IMR-90 (cell line): ENCODE measurements at places on chromosomes 7 and 10. TPM values are rescaled to one million over a fixed set of nuclear protein-coding genes. Genes with fewer than 3 reads are reported as not detected.

DNA sequence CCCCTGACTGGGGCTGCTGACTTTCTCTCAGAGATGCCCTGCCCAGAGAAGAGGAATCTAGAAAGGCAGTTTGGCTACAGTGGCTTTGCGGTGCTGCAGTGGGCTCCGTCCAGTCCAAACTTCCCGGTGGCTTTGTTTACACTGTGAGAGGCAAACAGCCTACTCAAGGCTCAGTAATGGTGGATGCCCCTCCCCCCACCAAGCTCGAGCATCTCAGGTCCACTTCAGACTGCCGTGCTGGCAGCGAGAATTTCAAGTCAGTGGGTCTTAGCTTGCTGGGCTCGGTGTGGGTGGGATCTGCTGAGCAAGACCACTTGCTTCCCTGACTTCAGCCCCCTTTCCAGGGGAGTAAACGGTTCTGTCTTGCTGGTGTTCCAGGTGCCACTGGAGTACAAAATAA is 734.5 kb upstream of the LRRN3 start:
- no peak for DNase-seq

GRCh38 chr10:119421891-119422681 is 120.4 kb downstream of the RGS10 start:
- peak; percentile 57 for DNase-seq

Gene GPRIN2
- total RNA-seq: under 0.01 TPM in 1 of 2 replicates, not detected in the other

DNA sequence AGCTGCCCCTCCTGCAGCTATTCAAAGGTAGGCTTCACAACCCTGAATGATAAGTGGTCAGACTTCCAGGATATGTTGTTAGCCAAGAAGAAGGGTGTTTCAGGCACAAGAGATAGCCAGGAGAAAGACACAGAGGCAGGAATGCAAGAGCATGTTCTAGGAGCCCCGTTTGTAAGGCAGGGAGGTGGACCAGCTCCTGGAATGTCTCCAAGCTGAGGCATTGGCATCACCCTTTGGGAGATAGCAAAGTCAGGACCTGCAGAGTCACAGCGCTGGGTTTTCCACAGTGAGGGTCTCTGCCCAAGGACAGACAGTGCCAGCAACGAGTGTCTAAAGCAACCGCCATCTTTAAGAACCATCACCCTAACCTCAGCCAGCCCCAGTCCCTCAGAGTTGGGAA is 484.5 kb upstream of the ZMIZ1 start:
- DNase-seq: no peak

GRCh38 chr10:53675177-53675576 is 902.6 kb upstream of the MBL2 start:
- DNase-seq: no peak

Gene HKDC1
- total RNA-seq: under 0.01 TPM in 1 of 2 replicates, not detected in the other

DNA sequence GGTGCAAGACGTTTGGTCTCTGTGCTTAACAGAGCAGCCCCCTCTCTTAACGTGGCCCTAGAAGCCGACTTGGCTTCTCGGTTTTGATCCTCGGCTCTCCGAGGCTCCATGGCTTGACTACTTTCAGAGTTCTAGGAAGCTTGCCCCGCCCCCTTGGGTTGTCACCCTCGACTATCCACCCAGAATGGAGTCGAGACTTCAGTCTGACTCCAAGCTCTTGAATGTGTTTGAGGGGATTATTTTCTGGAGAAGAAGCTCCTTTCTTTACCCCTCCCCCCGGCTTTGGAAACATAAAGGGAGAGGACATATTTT is 448 bp downstream of the SEC24C start:
- peak; percentile 58 for DNase-seq

DNA sequence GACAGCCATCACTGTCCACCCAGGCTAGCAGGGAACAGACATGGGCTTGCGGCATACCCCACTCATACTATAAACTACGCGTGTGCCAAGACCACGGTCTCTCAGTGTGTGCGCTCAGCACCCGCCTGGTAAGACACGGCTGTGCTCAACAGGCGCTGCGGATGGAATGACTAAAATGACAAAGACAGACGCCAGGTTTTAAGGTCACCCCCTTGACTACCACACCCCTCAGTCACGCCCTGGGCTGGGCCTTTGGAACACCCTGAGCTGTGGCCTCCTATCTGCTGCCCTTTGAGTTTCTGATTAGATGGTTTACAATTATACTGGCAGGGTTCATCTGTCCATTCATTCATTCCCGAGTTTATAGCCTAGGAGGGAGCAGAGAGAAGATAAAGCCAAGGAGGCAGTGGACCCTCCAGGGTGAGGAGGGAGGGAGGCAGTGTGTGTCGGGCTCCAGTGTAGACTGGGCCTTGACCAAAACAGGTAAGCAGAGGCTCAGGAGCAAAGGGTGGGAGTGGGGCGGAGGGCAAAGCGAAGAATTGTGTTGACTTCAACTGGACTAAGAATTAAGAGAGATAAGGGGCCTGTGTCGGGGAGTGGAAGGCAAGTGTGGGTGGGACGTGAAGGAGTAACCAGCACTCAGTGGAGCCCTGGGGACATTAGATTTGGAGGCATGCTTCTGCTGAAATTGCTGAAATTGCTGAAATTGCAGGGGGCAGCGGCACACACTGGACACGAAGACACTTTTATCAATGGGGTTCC is 35.0 kb downstream of the TNS3 start:
- DNase-seq: no peak

- DNase-seq: peak; percentile 70
Measured at GRCh38 chr10:110774069-110775019, 97.4 kb upstream of the PDCD4 start.

- no peak for DNase-seq
Measured at GRCh38 chr7:120933475-120933874, 17.1 kb upstream of the ING3 start.

GRCh38 chr10:14502431-14502830 is 171.7 kb upstream of the FRMD4A start:
- DNase-seq: peak; percentile 44

Gene DPP6
- not detected in 2 replicates for total RNA-seq

DNA sequence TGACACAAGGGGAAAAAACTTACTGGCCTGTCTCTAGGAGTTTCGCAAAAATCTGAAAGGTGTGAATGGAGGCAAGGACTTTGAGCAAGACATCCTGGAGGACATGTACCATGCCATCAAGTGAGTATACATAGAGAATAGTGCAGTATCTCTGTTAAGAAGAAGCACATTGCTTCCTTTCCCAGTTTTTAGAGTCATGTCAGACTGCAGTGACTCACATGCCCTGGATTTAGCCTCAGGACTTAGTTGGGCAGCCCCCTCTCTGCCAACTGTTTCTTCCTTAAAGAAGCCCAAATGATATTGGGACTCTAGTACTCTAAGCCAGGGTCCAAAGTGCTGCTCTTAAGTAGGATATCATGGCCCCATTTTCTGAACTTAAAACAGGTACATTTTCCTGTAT is 28.1 kb upstream of the NFKB2 start:
- no peak for DNase-seq

GRCh38 chr10:5433182-5433581 is 20.8 kb downstream of the NET1 start:
- no peak for DNase-seq

DNA sequence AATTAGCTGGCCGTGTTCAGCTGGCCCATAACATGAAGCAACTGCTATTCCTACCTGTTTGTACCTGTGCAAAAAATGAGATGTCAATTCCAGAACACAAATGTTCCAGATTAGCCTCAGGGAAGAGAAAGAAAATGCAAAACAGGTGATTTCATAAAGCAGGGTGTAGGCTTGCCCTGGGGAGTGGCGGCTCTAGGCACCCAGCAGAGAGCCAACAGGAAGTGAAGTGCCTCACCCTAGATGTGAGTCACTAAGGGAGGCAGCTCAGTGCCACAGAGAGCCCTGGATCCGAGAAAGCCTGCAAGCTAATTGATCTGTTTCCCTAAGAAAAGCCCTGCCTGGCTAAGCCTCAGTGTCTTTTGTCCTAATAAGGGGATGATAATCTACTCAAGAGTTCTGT is 240.0 kb downstream of the ARHGAP21 start:
- DNase-seq: peak; percentile 28

Gene SEMA3D
- 10.8 and 13.6 TPM in 2 replicates for total RNA-seq

- DNase-seq: no peak
Measured at GRCh38 chr7:147071536-147071935, 954.9 kb downstream of the CNTNAP2 start.

DNA sequence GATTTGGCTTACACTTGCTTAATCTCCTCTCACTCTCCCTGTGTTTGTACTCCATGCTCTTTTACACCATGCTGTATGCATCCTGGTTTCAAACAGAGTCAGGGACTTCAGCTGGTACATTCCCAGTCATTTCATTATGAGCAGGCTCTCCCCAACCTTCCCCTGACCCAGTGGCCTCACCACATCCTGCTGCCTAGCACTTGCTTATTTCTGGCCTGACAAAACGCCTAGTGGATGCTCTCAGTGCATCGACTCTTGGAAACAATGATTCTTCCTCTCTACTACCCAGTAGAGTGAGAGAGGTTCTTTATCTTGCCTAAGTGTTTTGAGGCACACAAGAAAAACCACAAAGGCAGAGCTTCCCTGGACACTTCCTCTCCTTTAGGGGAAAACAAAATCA is 63.4 kb downstream of the CAV1 start:
- peak; percentile 82 for DNase-seq

Gene CNPY1
- not detected in 2 replicates for total RNA-seq

Gene CASTOR2
- 5.2 and 6.1 TPM in 2 replicates for total RNA-seq

Gene NUTM2E
- total RNA-seq: not detected in 2 replicates

Gene ANKRD2
- 0.28 and 0.36 TPM in 2 replicates for total RNA-seq

DNA sequence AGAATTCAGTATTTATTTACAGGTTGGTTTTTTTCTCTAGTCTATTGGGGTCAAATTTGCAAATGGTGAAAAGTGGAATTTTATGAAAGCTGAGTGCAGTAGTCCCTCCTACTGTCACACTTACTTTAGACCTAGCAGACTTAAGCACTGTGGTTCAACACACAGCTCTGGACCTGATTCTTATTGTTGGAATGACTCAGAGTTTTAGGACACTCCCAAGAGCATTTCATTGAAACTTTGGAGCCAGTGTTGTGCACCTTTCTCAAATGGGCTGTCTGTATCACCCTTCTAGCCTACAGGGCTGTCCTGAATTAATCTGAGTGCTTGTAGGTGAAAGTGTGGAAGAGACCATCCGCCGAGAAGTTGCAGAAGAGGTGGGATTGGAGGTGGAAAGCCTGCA is 16.1 kb downstream of the NUDT13 start:
- no peak for DNase-seq

GRCh38 chr10:24414597-24414996 is 205.7 kb downstream of the KIAA1217 start:
- DNase-seq: no peak

Gene RELN
- total RNA-seq: 19.4 and 23.7 TPM in 2 replicates

Gene INPP5A
- total RNA-seq: 31.7 and 36.7 TPM in 2 replicates

GRCh38 chr7:107119376-107120105 is 49.3 kb upstream of the HBP1 start:
- DNase-seq: no peak

- peak; percentile 3 for DNase-seq
Measured at GRCh38 chr10:101495324-101495925, 92.6 kb downstream of the POLL start.

Gene TMEM213
- total RNA-seq: not detected in 2 replicates

DNA sequence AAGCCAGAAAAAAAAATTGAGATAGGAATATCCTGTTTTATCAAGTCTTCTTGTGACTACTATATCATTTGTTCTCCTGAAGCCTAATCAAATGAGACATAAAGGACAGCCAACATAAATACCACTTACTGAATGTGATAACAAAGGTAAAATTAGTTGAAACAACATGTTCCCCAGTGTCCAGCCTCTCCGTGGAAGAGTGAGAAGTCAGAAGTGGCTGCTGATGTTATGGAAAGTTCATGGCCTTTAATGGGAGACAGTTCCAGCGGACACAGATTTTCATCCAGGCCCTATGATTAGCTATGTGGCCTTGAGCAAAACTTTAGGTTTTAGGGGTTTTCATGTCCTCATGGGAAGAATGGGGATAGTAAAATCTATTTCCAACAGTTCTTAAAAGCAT is 724.3 kb downstream of the SUGCT start:
- DNase-seq: no peak
